Renal cortex interstitium (tissue), 15 donors: ENCODE measurements at places on chromosomes 13 and 19. TPM values are rescaled to one million over a fixed set of nuclear protein-coding genes. Genes with fewer than 3 reads are reported as not detected.
A peak's percentile ranks its signal among the peaks of the same experiment; 100 is the strongest.

- no peak for DNase-seq
These were observed 2330.1 kb downstream of the PCDH9 start for GRCh38 chr13:64900039-64900438.

The ZNF440 gene
- polyA plus RNA-seq: 21.5 TPM

DNA sequence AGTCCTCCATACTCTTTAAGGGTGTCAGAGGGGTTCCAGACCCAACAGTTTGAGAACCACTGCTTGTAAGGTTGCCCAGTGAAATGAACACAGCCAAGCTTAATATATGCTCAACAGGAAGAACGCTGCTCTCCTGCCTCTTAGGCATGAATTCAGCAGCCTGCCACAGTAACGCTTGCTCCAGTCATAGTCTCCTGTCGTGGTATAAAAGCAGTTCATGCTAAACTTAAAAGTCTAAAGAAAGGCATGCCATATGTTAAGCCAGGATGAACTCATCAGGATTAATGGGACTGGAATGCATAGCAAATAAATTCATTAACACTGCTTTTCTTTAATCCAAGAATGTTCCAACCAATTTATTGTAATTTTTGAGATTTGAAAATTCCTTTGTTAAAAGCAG is 38.7 kb downstream of the SLC7A1 start:
- DNase-seq: no peak

DNA sequence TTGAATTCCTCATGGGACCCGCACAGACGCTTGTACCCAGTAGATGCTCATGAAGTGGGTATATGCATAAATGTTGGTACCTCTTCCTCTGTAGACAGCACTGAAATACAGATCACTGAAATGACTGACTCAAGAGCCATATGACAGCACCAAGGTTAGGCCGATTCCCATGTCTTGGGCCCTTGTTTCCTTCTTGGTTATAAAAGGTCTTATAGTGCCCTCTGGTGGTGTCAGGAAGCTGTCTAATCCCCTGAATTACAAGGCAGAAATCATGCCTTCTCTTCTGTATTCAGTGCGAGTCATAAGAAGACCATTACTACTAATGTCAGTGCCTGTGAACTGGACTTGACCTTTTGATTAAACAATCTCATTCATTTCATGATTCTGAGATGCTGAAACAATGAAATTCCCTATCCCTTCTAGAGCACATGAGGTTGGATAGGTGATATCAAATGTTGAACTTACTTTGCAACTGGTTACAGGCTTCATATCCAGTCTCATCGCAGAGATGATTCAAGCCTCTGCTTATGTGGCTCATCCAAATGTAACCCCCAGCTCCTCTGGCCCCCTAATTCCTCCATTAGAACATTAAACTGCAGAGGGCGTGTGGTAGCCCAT is 59.7 kb downstream of the SPATA13 start:
- DNase-seq: peak; percentile 48

The PSG2 gene
- not detected for polyA plus RNA-seq

DNA sequence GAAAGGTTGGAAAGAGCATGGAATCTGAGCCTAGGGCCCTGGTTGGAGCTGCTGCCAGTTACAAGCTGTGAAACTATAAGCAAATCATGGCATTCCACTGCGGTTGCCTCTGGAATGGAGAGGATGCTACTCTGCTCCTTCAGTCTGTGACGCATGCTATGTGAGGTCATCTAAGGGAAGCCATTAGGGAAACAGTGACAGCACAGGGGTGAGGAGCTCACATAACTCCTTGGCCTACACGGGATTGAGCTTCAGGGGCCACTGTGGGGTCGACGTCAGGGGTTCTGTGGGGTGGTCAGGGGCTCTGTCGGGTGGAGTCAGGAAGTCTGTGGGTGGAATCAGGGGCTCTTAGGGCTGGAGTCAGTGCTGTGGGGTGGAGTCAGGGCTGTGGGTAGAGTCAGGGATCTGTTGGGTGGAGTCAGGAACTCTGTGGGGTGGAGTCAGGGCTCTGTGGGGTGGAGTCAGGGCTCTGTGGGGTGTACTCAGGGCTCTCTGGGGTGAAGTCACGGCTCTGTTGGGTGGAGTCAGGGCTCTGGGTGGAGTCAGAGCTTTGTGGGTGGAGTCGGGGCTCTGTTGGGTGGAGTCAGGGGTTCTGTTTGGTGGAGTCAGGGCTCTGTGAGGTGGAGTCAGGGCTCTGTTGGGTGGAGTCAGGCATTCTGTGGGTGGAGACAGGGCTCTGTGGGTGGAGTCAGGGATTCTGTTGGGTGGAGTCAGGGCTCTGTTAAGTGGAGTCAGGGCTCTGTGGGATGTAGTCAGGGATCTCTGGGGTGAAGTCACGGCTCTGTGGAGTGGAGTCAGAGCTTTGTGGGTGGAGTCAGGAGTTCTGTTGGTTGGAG is 35.8 kb upstream of the MEDAG start:
- no peak for DNase-seq
